Spinal cord (tissue), 10 donors: ENCODE measurements at places on chromosomes 11 and 22. TPM values are rescaled to one million over a fixed set of nuclear protein-coding genes. Genes with fewer than 3 reads are reported as not detected.

Gene CRYBB2
- 1.4 TPM for total RNA-seq

- DNase-seq, result peak; percentile 50
Measured at GRCh38 chr11:114168691-114169090, 109.2 kb downstream of the ZBTB16 start.

Gene ART5
- total RNA-seq, result 2.1 TPM

- DNase-seq, result peak; percentile 54
Measured at GRCh38 chr22:30754971-30755758, 60.5 kb downstream of the OSBP2 start.

Gene PKNOX2
- 14.2 TPM for total RNA-seq

DNA sequence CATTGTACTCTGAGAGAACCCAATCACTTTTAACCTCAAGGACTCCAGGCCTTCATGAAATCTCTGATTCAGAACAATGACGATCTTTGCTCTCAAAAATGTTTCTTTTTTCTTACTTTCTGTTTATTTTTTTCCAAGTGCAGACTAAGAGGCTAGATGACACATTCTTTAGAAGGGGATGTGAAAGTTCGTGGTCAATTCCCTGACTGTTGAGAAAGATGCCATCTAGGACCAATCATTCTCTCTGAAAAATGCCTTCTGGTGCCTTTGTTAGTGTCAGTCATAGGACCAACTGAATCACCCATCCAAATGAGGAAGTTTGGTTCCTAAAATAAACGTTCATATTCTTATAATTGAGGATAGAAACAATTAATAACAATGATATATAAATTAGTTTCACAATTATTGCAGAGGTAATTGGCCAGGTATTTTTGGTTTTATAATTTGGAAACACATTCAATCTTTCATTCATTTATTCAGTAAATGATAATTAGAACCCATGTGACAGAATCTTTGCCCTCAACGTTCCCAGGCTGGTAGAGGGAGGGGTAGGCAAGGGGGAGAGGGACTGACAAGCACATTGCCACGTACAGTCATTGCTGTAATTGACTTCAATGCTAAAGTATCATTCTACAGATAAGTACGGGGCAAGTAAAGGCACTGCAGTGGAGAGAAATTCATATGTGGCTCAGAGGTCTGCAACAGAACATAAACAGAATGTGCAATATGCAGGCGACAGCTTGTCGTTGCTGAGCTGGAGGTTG is 333.4 kb upstream of the MPPED2 start:
- DNase-seq, result no peak

DNA sequence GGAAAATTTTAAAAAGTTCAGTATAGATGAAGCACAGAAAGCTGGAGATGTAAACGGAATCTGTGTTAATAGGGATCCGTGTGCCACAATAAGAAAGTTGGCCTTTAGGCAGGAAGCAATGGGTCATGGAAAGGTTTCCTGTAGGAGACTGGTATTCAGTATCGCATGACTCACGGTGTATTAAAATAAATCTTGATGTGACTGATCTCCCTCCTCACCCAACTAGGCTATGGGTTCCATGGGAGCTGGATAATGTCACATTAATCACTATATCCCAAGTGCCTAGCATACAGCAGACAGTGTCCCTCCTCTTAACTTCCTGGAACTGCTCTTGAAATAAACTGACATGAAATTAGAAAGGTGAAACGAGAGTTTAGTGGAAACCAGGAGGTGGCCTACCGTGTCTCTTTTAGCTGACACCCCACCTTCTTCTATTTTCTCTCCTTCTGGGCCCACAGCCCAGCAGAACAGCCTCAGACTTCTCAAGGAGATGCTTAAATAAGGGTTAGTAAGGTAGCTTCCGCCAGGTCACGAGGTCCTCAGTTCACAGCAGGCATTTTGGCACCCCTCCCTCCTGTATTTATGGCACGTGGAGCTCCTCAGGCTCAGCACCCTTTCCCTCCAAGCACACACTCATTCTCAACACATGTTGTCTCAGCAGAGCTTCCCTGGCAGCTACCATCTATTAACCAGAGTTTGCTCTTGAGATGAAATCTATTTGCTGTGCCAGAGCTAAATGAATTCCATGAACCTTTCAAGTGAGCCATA is 118.8 kb downstream of the NXPE2 start:
- no peak for DNase-seq

Gene NOX4
- 3.6 TPM for total RNA-seq

- DNase-seq, result no peak
Measured at GRCh38 chr11:10328314-10329098, 23.6 kb downstream of the ADM start.

GRCh38 chr11:25755918-25756584 is 575.9 kb upstream of the ANO3 start:
- no peak for DNase-seq

DNA sequence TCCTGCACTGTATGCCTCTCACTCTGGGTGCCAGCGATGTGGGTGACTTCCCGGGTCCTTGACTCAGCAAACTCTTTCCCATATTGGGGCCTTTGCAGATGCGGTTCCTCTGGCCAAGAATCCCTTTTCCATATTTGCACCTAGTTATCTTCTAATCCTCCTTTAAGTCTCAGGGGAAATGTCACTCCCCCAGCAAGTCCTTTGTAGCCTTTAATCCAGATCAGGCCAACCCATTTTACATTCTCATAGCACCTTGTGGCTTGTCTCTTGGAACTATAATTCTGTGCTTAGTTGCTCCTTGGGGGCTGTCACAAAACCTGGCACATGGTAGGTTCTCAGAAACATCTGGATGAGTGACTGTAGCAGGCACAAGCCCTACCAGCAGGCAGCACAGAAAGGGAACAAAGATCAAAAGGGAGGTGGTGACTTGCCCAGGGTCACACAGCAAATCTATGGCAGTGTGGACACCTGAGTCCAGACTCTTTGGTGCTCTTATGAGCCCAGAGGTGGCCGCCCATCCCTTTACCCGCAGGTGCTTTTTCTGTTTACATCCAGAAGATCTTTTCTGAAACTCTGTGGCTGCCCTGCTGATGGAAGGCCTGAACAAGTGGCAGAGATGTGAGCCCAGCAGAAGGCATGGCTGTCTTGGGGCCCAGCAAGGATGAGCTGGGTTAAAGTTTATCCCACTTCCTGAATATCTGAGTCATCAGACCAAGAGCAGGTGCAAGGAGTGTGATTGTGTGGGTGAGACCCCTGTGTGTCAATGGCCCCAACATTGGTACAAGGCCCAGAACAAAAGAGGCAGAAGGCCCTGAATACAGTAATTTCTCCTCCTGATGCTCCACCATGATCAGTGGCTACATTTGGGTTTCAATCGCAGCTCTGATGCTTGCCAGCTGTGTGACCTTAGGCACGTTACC is 78.6 kb upstream of the GRK3 start:
- DNase-seq, result no peak

DNA sequence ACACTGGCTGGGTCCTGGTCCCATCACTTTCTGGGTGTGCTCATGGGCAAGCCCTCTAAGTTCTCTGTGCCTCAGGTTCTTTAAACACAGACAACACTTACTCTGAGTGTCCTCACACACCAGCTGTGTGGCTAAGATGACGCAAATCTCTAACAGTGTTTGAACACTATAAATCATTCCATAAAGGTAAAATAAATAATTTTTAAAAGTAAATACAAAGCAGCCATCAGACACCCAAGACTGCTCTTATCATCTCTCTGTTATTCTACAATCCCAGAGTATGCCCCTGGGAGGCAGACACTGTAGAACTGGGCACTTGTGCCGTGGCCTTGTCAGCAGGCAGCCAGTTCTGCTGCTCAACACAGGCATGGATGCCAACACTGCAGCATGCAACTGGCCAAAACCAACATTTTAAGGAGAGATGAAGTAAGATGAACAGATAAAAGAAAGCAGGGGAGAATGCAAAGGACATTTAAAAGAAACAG is 56.8 kb downstream of the RPL27A start:
- no peak for DNase-seq

Gene DMC1
- total RNA-seq, result 3.9 TPM

Gene NUP160
- 55.5 TPM for total RNA-seq

GRCh38 chr11:61733120-61733978 is 19.1 kb upstream of the MYRF start:
- peak; percentile 50 for DNase-seq

GRCh38 chr22:50737728-50738648 is at the start of gene ACR:
TSS of gene ACR (plus strand) at chr22:50738204. CDS start at chr22:50738236, 32 bp downstream.
- DNase-seq, result no peak

- no peak for DNase-seq
Measured at GRCh38 chr22:42684462-42685195, 35.4 kb upstream of the CYB5R3 start.

Gene SIAE
- total RNA-seq, result 17.0 TPM

Gene EFCAB6
- total RNA-seq, result 5.9 TPM

DNA sequence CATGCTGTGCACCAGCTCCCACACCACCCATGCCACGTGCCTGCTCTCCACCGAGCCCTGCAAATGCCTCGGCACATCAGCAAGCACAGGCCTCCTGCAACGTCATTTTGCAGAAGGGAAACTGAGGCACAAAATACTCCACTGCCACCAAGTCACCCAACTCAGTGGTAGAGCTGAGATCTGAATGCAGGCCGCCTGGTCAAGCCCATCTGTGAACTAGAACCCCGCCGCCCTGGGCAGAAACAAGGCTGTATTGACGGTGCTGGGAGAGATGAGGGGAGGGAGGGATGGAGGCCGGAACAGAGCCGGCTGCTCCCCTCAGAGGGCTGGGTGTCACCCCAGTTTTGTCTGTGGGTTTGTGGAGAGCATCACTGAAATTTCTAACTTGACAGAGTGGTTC is 81.4 kb downstream of the CDKN1C start:
- DNase-seq, result no peak

DNA sequence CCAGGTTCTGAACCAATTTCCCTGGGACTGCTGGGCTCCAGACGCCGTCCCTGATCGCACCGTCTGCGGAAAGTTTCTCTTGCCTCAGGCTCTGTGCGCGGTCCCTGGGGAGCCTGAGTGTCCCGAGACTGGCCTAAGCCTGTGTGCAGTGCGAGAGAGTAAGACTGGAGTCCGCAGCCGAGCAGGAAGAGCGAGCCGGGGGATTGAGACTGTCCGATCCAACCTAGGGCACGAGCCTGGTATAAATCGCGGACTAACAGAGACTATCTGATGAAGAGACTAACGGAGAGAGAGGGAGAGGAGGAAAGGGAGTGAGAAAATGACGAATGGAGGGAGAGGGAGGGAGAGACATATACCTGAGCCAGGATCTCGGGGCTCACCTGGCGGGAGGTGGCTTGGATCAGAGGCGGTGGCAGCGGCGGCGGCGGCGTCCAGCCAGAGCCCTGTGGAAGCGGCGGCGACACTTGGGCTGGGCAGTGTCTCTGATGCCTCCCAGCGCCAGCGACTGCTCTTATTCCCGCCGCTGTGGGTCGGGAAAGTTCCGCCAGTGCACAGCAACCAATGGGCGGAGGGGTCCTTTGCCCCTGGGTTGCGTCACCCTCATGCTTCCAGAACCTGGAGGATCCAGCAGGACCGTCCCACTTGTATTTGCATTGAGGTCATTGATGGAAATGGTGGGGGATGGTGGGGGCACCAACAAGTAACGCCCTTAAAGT is at the start of gene CALCA:
CALCA (minus strand) TSS at position 487 of the 716 bp plus-strand sequence. CDS start 1,159 bp downstream, outside the sequence.
- no peak for DNase-seq

Gene CD3D
- total RNA-seq, result not detected

DNA sequence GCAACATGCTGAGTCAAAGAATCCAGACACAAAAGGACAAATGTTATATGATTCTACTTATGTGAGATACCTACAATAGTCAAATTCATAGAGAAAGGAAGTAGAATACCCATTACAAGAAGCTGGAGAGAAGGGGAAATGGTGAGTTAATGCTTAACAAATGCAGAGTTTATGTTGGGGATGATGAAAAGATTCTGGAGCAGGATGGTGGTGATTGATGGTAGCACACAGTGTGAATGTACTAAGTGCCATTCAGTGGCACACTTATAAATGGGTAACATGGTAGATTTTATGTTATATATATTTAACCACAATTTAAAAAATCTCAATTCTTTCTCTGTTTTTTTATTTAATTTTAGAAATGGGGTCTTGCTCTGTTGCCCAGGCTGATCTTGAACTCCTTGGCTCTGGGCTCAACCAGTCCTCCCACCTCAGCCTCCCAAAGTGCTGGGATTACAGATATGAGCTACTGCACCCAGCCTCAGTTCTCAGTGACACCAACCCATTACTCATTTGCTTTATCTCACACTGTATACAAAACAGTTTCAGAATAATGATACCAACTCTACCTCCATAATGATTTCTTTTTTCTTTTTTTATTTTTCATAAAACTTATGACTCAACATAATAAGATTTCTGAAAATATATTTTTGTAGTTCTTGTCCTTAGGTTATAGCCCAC is 9.6 kb upstream of the RELA start:
- no peak for DNase-seq

DNA sequence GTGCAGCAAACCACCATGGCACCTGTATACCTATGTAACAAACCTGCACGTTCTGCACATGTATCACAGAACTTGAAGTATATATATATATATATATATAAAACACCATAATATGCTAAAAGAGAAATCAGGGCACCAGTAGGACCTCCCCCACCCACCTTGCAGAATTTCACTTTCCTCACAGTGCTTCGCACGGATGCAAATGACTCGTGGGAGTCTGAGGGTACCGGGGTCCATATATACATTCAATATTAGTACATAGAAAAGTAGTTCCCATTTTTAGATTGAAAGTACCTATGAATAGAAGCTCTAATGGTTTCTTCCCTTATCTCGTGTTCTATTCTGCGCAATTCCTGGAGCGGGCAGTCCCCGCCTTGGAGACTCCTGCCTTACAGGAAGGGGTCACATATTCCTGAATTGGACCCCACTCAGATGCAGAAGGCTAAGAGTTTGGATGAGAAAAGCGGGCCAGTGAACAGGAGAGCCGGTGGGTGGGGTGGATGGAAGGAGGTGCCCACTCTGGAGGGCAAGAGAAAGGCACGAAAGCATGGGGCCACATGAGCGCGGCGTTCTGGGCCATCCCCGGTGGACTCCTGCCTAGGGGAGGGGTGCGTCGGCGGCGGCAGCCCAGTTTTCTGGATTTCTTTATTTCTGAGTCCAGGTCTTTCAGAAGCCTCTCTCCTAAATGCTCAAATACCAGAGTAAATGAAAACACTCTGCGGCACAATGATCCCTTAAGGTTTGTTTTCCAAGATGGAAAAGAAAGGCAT is 136.3 kb downstream of the ETS1 start:
- no peak for DNase-seq

DNA sequence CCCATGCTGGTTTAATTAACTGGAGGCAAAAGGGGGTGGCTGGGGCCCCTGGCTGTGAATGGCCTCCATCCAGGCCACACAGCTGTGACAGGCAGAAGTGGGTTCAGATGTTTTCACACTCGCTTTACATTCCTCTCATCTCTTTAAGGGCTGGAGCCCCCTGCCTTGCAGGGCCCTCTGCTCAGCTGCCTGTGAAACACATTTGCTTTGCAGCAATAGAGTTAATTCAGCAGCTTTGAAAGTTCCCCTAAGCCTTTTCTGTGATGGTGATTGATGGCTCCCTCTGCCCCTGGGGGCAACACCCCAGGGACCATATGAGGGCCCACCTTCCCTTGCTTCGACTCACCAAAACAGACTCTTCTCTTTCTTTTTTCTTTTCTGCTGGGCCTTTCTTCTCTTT is 139.3 kb downstream of the FEZ1 start:
- DNase-seq, result no peak

- no peak for DNase-seq
Measured at GRCh38 chr11:3205261-3206155, 13.1 kb downstream of the MRGPRG start.

- DNase-seq, result no peak
Measured at GRCh38 chr11:19701421-19701820, 11.2 kb upstream of the NAV2 start.
